ENCODE measurements at places on chromosomes 7 and 10.

DNA sequence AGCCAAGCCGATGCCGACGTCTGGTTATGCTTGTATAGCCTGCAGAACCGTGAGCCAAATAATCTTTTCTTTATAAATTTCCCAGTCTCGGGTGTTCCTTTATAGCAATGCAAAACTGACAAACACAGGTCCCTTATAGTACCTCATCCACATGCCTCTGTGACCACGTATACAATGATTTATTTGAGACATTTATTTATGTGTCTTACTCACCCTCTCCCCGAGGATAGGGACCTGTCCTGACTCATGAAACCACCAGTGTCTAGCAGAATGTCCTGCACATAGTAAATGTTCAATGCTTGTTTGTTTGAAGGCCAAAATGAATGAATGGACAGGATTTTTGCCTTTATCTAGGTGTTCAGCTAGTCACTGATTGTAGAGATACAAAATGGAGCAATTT is 147.9 kb upstream of the FZD8 start:
- DNase-seq: no peak

GRCh38 chr7:92873776-92874175 is 37.4 kb upstream of the CDK6 start:
- DNase-seq: no peak

GRCh38 chr7:28266402-28266801 is 85.8 kb upstream of the JAZF1 start:
- DNase-seq: no peak

GRCh38 chr10:70889291-70889690 is 926 bp upstream of the PCBD1 start:
- DNase-seq: no peak

- DNase-seq: no peak
These were observed 270.4 kb downstream of the HGF start for GRCh38 chr7:81499262-81500116.

DNA sequence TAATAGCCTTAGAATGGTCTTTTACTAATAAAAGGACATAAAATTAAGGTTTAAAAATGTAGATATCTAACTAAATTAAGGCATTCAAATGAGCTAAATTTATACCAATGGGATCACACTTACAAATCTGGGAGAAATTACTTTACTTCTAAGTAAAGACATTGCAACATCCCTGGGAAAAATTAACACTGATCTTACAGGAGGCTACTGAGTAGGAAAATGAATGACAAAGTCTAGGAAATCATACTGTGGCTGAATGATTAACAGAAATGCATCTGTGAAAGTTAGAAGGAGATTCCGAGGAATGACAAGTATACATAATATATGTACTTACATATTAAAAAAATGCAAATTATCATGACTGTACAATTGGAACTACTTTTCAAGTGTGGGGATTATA is 38.3 kb downstream of the CACNA2D1 start:
- DNase-seq: no peak

GRCh38 chr7:114885836-114886235 is 36.1 kb upstream of the MDFIC start:
- DNase-seq: no peak

- peak; percentile 13 for DNase-seq
These were observed 1247.8 kb downstream of the GATA3 start for GRCh38 chr10:9302140-9302746.

DNA sequence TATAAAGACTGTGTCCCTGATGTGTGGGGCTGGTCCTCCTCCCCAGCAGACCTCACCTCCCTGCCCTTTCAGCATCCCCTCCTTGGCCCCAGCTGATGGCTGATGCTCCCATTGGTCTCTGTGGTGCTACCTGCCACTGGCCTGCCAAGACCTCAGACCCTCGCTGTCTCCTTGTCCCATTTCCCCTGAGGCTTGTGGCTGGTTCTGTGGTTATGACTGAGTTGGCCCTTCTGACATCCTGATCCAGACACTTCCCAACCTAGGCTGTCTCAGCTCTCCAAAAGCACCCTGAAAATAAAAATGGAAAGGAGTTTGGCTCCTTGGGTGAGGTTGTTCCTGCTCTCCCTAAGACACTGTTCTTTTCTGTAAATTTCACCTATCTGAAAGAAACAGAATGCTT is 214.2 kb downstream of the RPS24 start:
- no peak for DNase-seq
